ENCODE measurements at places on chromosomes 3 and 15. TPM values are rescaled to one million over a fixed set of nuclear protein-coding genes. Genes with fewer than 3 reads are reported as not detected.

GRCh38 chr3:155581579-155581978 is 163.3 kb downstream of the PLCH1 start:
- no peak for DNase-seq

PGBD4 gene
- 2.6 TPM for total RNA-seq

MCF2L2 gene
- total RNA-seq: 3.8 TPM

- no peak for DNase-seq
Measured at GRCh38 chr3:169940470-169941181, 26.0 kb upstream of the SEC62 start.

CHCHD4 gene
- total RNA-seq: 1.1 TPM

- no peak for DNase-seq
Measured at GRCh38 chr3:71528816-71529215, 54.7 kb downstream of the FOXP1 start.

GRCh38 chr3:64164349-64164748 is 60.9 kb downstream of the PRICKLE2 start:
- DNase-seq: no peak
